ENCODE measurements at places on chromosomes 1 and 21.
A peak's percentile ranks its signal among the peaks of the same experiment; 100 is the strongest.

DNA sequence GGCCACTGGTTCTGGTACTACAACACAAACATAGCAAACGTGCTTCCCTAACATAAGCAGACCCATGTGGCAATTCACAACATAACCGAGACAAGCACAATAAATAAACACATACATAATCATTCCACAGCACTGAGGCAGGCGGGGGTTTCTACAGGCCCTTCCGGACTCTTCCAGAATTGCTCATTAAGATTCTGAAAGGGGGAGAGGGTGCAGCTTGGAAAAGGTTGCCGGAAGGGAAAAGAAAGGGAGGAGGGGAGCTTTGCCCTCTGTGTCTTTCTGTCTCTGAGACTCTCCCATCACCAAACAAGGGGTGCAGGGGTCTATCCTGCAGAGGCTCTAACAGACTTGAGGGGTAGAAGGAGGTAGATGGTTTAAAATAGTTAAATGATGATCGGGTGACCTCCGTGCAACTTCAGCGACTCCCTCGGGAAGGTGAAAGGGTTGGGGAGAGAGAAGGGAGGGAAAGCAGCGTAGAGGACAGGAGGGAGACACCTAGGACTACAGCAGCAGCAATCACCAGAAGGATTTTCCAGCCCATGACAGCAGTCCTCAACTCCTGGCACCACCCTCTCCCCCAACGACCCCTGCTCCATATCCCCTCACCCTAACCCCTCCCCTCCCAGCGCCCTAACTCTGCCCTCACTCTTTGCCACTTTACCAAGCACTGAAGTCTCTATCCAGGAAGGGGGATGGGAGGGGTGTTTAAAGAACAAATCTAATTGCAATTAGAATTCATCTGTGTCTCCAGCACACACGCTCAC is 365.5 kb upstream of the ESRRG start:
- DNase-seq: no peak

- peak; percentile 20 for DNase-seq
These were observed 51.7 kb downstream of the ABCA4 start for GRCh38 chr1:94068999-94069918.

DNA sequence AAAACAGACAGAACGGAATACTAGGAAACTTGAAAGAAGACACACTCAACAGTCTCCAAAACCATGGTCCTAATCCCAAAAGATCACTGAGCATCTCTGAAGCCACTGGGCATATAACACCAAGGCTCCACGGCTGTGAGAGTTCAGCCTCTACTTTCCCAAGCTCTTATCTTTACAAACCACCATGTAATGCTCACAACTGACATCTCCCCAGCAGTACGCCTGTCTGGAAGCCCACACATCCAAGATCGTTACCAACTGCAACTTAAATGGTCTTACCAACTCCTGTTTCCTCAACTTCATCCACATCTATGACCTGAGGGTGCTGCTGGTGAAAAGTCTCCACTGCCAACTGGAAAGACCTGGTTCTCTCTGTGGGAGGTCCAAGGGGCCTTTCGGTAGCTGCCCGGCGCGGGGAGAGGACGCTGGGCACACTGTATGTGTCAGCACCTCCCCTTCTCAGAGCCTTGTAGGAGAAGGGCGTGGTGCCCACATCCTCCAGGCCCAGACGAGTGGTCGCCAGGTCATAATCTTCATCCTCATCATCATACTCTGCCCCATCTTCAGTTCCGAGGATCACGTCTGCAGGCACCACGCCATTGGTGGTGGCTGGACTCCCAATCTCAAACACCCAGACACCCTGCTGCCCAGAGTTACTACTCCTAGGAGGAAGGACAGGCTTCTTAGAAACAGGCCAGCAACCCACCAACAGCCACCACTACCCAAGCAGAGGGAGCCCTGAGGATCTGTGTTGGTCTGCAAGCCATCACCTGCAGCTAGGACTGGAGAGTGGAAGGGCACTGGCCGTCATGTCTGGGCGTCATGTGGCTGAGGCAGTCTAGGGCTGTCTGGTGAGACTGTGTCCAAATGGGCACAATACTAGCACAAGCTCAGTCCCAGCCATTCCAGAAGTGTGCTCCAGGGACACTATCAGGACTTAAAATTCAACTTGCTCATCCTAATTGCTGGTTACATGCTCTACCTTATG is 23.0 kb downstream of the NID1 start:
- DNase-seq: no peak

GRCh38 chr1:168521401-168522000 is 22.3 kb downstream of the XCL2 start:
- no peak for DNase-seq

- no peak for DNase-seq
These were observed 199.0 kb downstream of the USH2A start for GRCh38 chr1:216224233-216224632.

GRCh38 chr1:55284856-55285255 is 69.7 kb upstream of the USP24 start:
- peak; percentile 32 for DNase-seq

GRCh38 chr1:194014014-194014413 is 827.6 kb upstream of the B3GALT2 start:
- DNase-seq: no peak

GRCh38 chr1:192610112-192610889 is 25.6 kb upstream of the RGS13 start:
- DNase-seq: no peak

DNA sequence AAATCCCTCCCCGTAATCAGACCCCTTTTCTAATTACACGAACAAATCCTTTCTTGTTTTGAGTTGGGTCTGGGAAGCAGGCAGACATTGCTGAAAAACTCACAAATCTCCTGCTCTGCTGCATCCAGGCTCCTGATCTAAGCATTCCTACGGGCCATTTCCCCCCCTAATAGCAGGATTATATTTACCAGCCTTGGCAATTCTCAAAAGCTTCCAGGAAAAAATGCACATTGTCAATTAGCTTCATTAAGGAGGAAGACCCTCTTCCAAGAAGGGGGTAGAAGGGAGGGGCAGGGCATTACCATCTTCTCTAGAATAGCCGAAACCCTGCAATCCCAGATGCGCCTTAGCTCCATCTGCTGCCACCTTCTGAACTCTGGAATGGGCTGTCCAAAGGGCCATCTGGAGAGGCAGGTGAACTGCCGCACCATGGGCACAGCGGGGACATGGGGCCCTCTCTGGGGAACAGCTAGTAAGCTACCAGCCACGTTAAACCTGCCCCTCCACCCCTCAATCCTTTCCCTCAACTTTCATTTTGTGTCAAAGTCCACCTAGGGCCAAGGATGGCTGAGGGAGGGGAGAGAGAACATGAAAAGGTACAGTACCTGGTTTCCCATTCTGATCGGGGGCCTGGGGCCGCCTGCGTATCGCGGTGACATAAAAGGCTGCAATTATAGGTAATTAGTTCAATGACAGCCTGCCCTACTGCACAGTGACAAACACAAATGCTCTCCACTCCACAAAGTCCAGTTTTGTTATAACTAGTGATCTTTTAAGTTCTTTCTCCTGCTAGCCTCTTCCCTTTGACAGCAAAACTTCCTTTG is 56.8 kb downstream of the MRPL37 start:
- DNase-seq: no peak

GRCh38 chr1:115373305-115373704 is 35.3 kb upstream of the NGF start:
- DNase-seq: no peak

DNA sequence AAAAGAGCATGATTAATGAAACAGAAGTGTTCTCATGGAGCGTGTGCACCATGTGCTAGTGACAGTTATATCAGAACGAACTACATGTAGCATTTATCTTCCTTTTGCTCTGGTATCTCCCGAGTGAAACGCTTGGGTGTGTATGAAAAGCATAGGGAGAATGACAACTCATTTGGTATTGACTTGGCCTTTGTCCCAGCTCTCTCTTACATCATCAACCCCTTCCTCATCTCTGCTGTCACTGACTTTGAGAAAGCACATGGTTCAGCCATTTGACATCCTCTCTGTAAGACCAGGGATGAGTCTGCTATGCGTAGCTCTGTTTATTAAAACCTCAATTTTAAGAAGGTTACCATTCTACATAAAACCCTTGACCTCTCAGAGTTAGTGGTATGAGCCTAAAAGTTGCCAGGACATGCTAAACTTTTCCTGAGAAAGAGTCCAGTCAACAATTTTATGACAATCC is 201.0 kb downstream of the NRIP1 start:
- no peak for DNase-seq

DNA sequence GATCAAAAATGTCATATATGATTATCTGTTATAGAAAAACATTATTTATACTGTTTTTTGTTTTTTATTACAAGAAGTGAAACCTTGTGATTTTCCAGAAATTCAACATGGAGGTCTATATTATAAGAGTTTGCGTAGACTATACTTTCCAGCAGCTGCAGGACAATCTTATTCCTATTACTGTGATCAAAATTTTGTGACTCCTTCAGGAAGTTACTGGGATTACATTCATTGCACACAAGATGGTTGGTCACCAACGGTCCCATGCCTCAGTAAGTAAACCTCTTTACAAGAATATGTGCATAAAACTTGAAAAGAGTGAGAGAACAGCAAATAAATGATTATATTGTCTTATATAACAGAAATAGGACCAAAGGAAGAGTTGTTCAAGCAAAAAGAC is 14.5 kb downstream of the CFHR4 start:
- DNase-seq: no peak

DNA sequence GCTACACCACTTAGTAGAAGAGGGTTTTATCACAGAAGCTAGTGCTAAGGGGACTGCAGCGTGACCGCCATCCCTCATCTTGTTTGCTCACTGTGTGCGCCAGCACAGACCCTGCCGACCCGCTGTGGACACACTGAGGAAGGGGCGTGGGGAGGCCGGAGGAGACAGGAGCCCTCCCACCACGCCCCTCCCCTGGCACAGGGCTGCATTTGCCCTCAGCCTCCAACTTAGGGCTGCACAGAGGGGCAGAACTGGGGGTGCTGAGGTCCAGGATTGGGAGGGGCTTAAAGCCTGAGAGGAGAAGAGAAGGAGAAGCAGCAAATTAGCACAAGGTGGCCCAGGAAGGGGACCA is 37.2 kb downstream of the RRP1 start:
- DNase-seq: no peak

DNA sequence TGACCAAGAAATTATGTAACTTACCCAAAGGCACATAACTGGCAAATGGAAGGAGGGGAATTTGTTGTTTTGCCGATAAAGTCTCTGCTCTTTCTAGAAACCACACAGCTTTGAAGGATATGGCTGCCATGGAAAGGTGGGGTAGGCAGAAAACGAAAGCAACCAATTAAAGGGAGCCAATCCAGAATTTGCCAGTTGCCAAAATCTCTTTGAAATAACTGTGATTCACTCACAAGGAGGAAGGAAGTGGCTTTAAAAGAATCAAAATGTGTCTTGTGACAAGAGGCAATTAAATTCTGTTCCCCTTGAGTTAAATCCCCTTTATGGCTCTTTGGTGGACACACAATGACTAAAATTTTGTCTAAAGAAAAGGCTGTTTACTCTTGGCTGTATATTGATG is 61.2 kb upstream of the CCDC190 start:
- DNase-seq: no peak

DNA sequence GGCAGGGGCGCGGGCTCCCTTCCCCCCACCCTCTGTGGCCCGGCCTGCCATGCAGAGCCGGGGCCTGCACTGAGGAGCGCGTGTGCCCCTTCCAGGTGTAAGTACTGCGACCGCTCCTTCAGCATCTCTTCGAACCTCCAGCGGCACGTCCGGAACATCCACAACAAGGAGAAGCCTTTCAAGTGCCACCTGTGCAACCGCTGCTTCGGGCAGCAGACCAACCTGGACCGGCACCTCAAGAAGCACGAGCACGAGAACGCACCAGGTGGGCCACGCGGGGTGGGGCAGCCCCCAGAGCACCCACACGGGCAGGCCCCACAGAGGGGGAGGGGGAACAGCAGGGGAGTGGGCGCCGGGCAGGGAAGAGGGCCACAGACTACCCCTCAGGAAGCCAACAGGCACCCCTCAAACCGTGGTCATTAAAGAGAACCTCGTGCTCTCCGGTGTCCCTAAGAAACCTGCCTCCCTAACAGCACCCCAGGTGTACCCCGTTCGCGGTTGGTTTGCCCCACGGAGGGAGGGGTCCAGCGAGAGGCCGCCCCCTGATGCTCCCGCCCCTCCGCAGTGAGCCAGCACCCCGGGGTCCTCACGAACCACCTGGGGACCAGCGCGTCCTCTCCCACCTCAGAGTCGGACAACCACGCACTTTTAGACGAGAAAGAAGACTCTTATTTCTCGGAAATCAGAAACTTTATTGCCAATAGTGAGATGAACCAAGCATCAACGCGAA is 28.8 kb upstream of the ARHGEF16 start:
- no peak for DNase-seq

DNA sequence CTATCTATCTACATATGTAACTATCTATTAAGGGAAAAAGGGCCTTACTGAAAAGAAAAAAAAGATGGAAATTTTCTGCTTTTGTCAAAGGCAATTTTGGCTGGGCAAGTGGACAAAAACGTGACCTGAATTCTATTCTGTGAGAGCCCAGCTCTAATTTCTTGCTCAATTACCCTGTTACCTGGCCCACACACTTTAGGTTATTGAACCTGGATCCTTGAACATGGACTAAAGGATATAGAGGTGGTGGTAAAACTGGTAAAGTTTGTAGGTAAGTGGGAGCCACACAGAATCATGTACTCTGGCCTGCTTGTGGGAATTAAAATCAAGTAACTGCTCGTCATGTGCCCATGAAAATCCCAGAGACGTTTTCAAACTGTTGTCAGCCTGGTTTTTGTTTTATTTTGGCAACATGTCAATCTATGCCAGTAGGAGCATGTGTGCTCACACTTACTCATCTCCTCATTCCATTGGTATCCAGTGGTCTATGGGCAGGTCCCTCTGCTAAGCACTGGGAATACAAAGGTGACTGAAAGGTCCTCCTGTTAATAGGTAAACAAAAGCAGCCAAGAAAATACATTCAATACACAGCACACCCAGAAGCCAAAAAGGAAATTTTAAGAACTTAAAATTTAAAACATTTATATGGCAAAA is 113.7 kb upstream of the WARS2 start:
- no peak for DNase-seq

DNA sequence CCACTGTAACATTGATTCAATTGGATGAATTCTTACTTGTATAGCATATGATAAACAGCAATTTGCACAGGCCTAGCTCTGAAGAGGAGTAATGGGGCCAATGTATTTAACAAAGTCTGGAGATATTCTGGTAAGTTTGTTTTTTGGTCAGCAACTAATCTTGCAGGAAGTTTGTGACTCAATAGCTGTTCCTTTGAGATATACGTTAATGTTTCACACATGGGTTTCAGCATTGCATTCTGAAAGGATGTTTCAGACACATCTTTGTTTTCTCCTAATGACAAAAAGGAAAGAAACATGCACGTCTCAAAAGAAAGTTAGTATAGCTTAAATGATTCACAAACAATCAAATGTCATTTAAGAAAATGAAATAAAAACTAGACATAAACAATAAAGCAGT is 49.0 kb downstream of the LTN1 start:
- no peak for DNase-seq

GRCh38 chr1:17635811-17636210 is 96.3 kb downstream of the ARHGEF10L start:
- no peak for DNase-seq

DNA sequence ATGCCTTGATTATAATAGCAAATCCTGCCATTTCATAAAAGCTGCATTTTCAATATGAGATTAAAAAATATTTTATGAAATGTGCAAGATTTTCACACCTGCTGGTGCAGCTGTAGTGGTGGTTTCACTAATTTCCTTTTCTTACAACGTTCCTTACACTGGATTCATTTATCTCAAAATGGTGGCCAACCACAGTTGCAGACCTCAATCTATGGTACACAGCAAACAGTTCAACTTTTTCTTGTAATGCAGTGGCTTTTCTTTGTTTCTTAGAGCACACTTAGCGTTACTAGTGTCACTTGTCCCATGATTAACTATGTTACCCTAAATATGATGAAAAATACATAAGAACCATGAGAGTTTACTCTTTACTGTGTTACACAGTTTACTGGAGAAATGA is 32.7 kb downstream of the FCER1A start:
- no peak for DNase-seq

- no peak for DNase-seq
These were observed 10.0 kb downstream of the KDM5B start for GRCh38 chr1:202798260-202798659.

Data from nephron progenitor cell (in vitro differentiated cells).